ENCODE measurements at places on chromosomes 5 and 9. TPM values are rescaled to one million over a fixed set of nuclear protein-coding genes. Genes with fewer than 3 reads are reported as not detected.

DNA sequence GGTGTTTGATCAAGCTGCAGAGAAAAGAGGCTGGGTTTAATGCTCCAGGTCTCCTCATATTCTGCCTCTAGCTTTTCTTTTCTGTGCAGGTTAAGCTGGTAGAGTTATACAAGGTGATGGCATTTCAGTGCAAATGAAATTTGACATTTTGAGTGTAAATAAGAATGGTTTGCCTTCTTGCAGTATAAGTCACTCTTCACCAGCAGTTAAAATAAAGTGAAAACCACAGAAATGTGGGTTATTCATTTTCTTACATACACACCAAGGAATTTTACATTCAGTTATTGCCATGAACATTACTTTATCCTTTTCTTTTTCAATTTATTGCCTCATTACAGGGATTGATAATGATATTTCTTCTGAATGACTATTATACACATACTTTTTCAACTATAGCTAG is 337.5 kb upstream of the PCSK5 start:
- H3K36me3 ChIP-seq, result no peaks in the 10 kb centered on the region
- no peaks in the 10 kb centered on the region for H3K4me1 ChIP-seq
- no peak overlapping the region for H3K4me3 ChIP-seq
- H3K27me3 ChIP-seq, result no peaks in the 10 kb centered on the region
- H3K27ac ChIP-seq, result no peak overlapping the region
- DNase-seq, result no peak

DNA sequence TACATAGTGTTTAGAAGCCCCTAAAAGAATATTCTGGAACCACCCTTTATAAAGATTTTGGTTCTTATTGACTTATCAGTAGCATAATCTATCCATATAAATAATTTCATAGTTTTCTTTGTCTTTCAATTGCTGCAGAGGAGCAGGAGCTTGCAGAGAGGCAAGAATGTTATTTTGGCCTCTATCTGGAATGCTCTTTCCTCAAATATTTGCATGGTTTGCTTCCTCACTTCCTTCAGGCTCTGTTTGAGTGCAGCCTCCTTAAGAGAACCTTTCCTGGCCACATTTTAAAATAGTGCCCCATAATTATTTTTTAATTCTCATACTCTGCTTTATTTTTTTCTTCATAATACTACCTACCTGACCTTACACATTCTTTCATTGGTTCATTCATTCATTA is 1.5 kb downstream of the C5 start:
- H3K27me3 ChIP-seq, result no peaks in the 10 kb centered on the region

The CCDC152 gene
- 4.7 TPM for total RNA-seq

The PMPCA gene
- 82.7 TPM for total RNA-seq

DNA sequence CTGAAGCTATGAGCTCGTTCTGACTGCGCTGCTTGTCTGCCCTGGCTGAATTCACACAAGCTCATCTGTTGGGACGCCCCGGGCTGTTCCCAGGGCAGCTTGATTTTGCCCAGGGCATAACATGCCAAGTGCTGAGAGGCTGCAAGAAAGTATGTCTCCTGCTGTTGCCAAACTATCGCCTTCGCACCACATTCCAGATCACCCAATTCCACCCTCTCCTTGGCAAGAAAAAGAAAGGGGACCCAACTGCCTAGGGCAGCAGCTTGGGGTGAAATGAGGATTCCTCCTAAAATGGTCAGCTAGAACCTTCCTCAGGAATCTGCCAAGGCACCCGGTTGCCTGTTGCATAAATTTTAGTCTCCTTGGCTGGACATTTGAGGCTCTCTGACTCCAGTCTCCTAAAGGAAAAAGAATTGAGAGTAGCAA is 21.2 kb downstream of the COL15A1 start:
- no peak overlapping the region for H3K4me3 ChIP-seq
- H3K36me3 ChIP-seq, result no peaks in the 10 kb centered on the region
- H3K27ac ChIP-seq, result no peak overlapping the region
- no peaks in the 10 kb centered on the region for H3K4me1 ChIP-seq

DNA sequence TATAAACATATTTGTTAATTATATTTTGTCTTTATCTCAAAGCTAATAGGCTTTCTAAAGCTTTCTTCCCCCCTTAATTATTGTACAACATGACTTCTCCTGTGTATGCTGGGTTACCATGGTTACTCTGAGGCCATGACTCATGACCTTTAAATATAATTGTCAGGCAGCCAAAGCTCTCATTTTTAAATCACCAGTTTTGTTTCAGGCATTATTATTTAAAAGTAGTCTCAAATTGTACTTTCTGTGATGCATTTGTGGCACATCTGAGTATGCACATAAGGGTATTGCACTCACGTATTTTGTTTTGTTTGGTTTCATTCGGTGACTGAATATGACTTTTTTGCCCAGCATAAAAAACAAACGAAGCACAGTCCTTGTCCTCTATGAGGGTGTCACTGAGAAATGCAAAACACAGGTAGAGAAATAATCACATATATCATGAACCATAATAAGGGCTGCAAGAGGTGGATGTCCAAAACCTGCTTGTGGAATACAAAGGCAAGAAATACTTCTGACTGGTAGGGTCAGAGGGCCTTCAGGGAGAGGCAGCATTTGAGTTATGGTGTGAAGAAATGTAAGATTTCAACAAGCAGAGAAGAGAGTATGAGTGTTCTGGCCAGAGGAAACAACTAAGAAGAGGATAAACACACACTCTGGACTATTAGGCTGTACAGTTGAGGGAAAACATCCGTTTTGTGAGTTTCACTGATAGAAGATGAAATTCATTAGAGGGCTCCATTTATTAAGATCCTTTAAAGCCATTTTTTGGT is 2.1 kb downstream of the CCDC192 start:
- peaks cover 20% of the 10 kb centered on the region for H3K27me3 ChIP-seq
- no peak for DNase-seq
- H3K27ac ChIP-seq, result no peak overlapping the region
- H3K36me3 ChIP-seq, result no peaks in the 10 kb centered on the region
- no peak overlapping the region for H3K4me3 ChIP-seq
- H3K4me1 ChIP-seq, result peaks cover 8% of the 10 kb centered on the region

The ITGA2 gene
- total RNA-seq, result 1.7 TPM

- peaks cover 10% of the 10 kb centered on the region for H3K36me3 ChIP-seq
- peak; percentile 58 for DNase-seq
- no peaks in the 10 kb centered on the region for H3K27me3 ChIP-seq
Observed at GRCh38 chr5:55993013-55993412, 1.8 kb downstream of the IL6ST start.

GRCh38 chr5:80834710-80835109 is 125.5 kb upstream of the RASGRF2 start:
- H3K27me3 ChIP-seq, result no peaks in the 10 kb centered on the region
- H3K36me3 ChIP-seq, result peaks cover 5% of the 10 kb centered on the region
- peaks cover 4% of the 10 kb centered on the region for H3K4me1 ChIP-seq
- H3K4me3 ChIP-seq, result no peak overlapping the region

The DBH gene
- total RNA-seq, result not detected

DNA sequence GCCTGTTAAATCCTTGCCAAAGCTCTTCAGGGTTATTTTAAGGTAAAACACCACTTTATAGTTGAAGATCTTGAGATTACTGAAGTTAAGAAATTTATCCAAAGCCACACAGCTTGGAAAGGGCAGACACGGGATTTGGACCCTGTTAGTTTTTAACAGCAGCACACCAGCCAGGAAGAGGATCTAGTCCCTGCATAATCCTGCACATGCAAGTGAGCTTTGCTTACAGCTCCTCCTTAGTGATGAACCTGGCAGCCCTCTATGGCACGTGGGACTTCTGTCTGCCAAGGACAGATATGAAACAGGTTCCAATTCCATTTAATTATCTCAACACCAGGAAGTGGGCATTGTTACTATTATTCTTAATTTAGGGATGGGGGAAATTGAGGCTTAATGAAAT is 108.7 kb downstream of the TRIM32 start:
- H3K27ac ChIP-seq, result no peak overlapping the region
- H3K36me3 ChIP-seq, result no peaks in the 10 kb centered on the region
- no peak overlapping the region for H3K4me3 ChIP-seq
- DNase-seq, result no peak

- H3K4me1 ChIP-seq, result no peaks in the 10 kb centered on the region
Observed at GRCh38 chr5:125245216-125245615, 498.8 kb upstream of the ZNF608 start.

GRCh38 chr9:127599550-127599891 is 12.6 kb upstream of the STXBP1 start:
- no peaks in the 10 kb centered on the region for H3K27me3 ChIP-seq
- DNase-seq, result no peak
- no peaks in the 10 kb centered on the region for H3K4me1 ChIP-seq
- H3K36me3 ChIP-seq, result no peaks in the 10 kb centered on the region
- no peak overlapping the region for H3K4me3 ChIP-seq

DNA sequence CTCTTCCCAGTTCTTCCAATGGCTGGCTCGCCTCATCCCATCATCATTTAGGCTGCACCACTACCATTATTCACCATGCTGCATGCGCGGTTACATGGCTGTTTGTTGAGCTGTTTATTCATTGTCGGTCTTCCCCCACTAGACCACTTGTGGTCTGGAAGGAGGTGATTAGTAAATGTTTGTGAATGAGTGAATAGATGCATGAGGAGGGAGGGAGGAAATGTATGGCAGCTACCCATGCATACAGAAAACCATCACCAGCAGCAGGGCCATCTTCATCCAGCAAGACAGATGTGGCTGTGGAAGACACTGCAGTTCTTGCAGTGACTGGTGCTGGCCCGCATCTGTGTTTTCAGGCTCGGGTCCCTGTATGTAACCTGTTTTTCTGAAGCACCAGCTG is 113.3 kb upstream of the SAP30L start:
- H3K27ac ChIP-seq, result no peak overlapping the region
- no peaks in the 10 kb centered on the region for H3K4me1 ChIP-seq
- peaks cover 74% of the 10 kb centered on the region for H3K36me3 ChIP-seq
- no peak overlapping the region for H3K4me3 ChIP-seq

The LPAR1 gene
- 5.9 TPM for total RNA-seq

- H3K4me3 ChIP-seq, result no peak overlapping the region
- H3K27ac ChIP-seq, result no peak overlapping the region
- no peaks in the 10 kb centered on the region for H3K36me3 ChIP-seq
- no peaks in the 10 kb centered on the region for H3K4me1 ChIP-seq
- H3K27me3 ChIP-seq, result no peaks in the 10 kb centered on the region
Observed at GRCh38 chr5:130724658-130725057, 440.4 kb downstream of the HINT1 start.

DNA sequence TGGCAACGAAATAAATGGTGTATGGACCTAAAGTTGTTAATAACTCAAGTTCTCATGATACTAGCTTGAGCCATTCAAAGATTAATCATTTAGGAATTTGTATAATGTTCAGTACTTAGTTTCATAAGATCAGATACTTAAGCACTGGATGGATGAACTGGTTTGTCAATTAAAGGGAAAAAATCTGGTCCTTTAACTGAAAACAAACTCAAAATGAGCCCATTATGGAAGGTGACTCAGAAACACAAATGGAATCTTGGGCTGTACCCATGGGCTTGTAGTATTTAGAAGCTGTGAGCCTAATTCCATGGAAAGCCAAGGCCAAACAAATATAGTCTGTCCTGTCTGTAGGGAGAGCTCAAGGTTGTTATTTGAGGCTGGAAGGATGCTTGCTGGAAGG is 27.6 kb upstream of the ADRB2 start:
- DNase-seq, result no peak
- no peak overlapping the region for H3K27ac ChIP-seq
- peaks cover 5% of the 10 kb centered on the region for H3K27me3 ChIP-seq
- no peaks in the 10 kb centered on the region for H3K36me3 ChIP-seq

The MINAR2 gene
- total RNA-seq, result not detected

The JAKMIP2 gene
- 15.5 TPM for total RNA-seq

The ZNF622 gene
- 24.9 TPM for total RNA-seq

GRCh38 chr5:72353046-72353445 is 32.9 kb downstream of the PTCD2 start:
- no peak for DNase-seq
- no peaks in the 10 kb centered on the region for H3K4me1 ChIP-seq
- H3K27me3 ChIP-seq, result no peaks in the 10 kb centered on the region
- H3K4me3 ChIP-seq, result no peak overlapping the region

The ARHGEF37 gene
- total RNA-seq, result 0.57 TPM

The PCDHGA10 gene
- total RNA-seq, result 20.7 TPM

DNA sequence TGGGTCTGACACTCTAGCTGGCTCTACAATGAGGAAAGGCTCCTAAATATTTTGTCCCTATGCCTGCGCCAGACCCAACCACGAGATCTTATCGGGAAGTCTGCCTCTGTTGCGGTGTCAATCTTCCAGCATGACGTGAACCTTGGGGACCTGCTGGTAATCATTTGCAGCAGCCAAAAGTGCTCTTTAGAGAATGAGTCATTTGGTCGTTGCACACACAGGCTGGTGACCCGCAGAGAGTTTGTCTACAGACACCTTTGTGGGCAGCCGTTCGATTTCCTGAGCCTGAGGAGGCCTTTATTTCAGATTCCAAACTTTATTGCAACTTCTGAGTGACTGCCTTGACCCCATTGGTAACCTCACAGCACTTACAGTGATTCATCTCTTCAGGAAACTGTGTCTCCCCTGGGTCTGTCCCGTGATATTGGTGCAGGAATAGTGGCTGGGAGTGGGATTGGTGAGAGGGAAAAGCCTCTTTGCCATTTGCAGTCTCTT is 326.1 kb downstream of the NSG2 start:
- no peaks in the 10 kb centered on the region for H3K27me3 ChIP-seq
- H3K4me3 ChIP-seq, result no peak overlapping the region
- DNase-seq, result no peak
- peak overlapping the region; percentile 50 for H3K27ac ChIP-seq
- no peaks in the 10 kb centered on the region for H3K4me1 ChIP-seq

GRCh38 chr5:17872204-17872603 is 237.9 kb downstream of the TAF11L14 start:
- DNase-seq, result no peak
- H3K4me1 ChIP-seq, result no peaks in the 10 kb centered on the region
- no peak overlapping the region for H3K27ac ChIP-seq
- no peak overlapping the region for H3K4me3 ChIP-seq
- no peaks in the 10 kb centered on the region for H3K36me3 ChIP-seq

Measured in endodermal cell (in vitro differentiated cells).